ENCODE measurements at places on chromosomes 2 and 18.

DNA sequence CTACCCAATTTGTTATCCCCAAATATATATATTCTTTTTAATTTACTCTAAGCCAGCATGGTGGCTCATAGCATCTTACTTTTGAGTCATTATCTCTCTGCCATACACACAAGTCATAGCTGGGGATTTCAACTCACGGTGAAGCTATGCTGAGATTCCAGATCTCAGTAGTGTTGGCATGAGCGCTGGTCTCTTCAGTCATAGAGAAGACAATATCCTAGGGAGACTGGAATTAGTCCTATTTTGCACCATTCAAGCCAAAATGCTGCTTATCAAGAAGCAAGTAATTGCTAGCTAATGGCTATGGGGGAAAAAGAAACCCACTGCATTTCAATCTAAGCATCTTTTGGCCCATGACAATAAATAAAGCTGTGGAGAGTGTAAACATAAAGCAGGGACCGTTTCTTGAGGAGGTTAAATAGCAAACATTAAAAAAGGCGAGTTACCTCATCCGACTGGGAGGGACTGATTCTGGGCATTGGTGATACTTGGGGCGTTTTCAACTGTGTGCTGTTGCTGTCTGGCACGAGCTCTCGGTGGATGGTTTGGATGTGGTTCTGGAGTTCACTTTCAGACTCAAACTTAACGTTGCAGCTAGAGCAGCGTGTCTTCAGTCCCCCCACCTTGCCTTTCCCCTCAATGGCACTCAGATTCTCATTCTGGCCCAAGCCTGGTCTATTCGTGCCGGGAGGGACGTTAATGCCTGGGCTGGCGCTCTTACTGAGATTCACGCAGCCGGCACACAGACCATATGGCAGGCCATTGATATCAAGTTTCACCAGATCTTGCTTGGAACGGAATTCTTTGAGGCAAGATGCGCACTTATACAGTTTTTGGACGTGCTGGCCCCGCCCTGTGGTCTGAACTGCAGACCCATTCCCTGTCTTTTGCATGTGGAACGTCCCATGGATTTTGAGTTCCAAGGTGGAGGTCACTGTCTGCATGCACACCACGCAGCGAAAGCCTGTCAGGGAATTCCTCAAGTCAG is 127.8 kb downstream of the ZNF521 start:
- DNase-seq: no peak

DNA sequence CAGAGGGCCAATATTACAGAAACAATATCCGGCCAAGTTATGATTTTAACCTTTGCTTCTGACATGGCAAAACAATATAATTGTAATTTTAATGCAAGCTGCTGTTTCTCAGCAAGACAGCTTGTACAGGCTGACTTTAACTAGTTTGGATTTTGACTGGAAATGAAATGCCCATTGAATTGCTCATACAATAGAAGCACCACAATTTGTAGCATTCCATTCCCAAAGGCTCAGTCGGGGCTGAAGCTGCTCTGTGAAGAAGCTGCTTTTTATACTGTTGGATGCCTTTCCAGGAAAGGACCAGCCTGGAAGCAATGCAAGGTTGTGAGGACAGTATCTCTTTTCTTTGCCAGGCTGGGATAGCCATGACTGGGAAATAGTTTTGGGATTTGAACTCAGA is 677.0 kb upstream of the FANCL start:
- no peak for DNase-seq

- DNase-seq: no peak
Observed at GRCh38 chr2:102599486-102599885, 19.9 kb upstream of the SLC9A2 start.

DNA sequence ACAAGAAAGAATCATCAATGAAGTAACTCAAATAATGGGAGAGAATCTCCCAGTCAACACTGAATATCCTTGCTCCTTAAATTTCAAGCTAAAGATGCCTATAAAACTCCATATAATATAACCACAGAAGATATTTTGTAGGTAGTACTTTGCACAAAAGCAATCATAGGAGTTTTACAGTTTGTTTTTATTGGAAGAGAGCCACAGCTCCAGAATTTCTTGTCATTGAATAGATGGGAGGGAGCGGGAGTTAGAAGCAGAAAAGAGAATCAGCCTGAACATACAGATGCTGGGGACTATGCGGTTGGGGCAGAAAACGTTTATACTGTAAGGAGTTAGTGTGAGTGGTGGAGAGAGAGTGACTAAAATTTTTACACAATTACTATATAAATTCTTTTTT is 18.3 kb upstream of the SMAD4 start:
- DNase-seq: no peak

DNA sequence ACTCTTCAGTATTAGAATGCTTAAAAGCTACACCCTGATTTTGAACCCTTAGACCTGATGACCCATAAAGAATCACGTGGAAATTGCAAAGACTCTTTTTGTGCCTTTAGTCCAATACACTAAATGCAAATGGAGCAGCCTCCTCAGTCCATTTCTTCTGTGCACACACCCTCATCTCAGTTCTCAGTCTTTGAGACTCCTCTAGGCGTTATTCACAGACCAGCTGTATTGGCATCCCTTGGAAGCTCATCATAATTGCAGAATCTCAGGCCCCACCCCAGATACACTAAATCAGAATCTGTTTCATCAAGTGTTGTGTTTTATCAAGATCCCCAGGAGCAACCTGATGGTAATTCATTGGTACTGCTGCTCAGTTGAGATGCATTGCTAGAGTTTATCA is 335.0 kb upstream of the ATP5MC3 start:
- no peak for DNase-seq

- DNase-seq: no peak
Observed at GRCh38 chr2:69111076-69111475, 98.1 kb downstream of the ANTXR1 start.

GRCh38 chr2:75525434-75526310 is 35.1 kb downstream of the EVA1A start:
- DNase-seq: no peak

DNA sequence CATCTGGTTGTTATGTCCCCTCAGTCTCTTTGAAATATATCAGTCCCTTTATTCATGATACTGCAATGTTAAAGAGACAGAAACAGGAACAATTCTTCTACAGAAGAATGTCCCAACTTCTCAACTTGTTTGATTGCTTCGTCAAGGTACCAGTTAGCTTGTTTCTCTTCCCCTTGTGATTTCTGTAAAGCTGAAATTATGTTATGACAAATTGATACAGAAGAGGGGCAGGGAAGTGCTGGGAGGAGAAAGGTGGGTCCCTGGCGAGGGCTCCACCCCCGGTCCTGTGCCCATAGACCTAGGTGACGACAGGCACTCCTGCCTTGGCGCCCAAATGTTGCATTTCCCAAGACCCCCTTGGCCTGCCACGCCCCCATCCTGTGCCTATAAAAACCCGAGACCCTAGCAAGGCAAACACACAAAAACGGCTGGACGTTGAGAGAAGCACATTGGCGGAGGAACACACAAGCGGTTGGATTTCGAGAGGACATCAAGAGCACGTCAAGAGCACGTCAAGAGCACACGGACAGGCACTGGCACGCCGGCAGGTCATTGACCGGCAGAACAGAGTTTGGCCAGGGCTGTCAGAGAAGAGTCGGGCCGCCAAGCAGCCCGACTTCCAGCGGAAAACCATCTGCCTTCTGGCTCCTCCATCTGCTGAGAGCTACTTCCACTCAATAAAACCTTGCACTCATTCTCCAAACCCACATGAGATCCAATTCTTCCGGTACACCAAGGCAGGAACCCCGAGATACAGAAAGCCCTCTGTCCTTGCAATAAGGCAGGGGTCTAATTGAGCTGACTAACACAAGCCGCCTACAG is 11.5 kb upstream of the RTN4 start:
- no peak for DNase-seq

DNA sequence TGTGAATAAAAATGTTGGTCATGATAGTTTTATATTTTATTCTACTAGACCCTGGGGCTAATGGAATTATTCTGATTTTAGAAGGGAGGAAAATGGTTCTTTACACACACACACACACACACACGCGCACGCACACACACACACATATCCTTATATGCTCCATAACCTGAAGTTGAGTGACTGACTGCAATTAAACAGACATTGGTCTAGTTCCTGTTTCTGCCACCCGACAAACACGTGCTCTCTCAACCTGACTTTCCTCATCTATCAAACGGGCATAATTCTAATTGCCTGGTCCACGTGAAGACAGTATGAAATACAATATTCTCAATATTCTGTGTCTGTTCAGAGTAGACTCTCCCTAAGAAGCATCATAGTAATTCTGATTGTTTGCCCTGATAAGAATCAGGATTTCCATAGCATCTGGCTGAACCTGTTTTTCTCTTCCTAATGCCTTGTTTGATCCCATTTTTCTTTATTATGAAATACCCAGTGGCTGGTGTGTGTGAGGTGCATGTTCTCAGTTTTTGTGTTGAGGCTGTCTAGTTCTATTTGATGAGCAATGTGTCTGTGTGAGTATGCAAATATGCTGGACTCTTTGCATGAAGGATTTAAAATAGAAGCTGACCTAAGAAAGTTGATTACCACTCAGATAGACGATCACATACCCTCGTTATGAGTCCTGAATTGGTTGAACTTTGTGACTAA is 51.0 kb downstream of the SETBP1 start:
- DNase-seq: no peak

DNA sequence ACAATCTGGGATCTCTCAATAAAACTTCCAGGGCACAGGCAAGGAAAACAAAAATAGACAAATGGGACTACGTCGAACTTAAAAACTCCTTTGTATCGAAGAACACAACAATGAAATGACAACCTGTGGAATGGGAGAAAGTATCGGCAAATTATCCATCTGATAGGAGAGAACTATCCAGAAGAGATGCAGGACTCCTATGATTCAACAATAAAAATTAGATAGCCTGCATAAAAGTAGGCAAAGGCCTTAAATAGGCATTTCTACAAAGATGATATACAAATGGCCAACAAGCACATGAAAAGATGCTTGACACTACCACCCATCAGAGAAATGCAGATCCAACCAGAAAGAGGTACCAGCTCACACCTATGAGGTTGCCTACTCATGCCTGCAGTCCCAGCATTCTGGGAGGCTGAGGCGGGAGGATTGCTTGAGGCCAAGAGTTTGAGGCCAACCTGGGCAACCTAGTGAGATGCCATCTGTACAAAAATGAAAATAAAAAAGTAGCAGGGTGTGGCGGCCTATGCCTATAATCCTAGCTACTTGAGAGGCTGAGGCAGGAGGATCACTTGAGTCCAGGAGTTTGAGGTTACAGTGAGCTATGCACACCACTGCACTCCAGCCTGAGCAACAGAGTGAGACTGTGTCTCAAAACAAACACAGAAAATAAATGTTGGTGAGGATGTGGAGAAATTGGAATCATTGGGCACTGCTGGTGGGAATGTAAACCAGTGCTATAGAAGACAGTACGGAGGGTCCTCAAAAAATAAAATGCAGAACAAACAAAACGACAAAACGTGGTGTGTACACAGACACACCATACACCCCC is 21.6 kb downstream of the TWIST2 start:
- DNase-seq: no peak

GRCh38 chr2:29075894-29076705 is 1.8 kb upstream of the PCARE start:
- no peak for DNase-seq

DNA sequence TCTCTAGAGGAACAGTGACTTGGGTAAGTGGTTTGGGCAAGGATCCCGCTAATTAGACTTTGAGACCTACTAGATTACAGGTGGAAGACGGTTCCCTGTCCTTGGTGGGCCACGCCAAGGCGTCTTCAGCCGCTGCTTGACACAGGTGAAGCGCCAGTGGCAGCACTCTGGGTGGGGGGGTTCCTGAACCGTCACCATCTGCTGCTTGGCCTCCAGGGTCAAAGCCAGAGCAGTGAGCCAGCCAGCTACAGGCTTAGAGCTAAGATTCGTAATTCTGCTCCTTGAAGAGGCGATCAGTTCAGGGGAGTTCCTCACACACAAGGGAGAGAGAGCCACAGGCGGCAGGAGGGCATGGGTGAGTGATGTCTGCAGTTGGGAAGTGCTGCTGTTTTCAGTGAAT is 39.4 kb upstream of the RBM44 start:
- no peak for DNase-seq

- no peak for DNase-seq
Observed at GRCh38 chr18:70333316-70333715, 44.5 kb downstream of the SOCS6 start.

DNA sequence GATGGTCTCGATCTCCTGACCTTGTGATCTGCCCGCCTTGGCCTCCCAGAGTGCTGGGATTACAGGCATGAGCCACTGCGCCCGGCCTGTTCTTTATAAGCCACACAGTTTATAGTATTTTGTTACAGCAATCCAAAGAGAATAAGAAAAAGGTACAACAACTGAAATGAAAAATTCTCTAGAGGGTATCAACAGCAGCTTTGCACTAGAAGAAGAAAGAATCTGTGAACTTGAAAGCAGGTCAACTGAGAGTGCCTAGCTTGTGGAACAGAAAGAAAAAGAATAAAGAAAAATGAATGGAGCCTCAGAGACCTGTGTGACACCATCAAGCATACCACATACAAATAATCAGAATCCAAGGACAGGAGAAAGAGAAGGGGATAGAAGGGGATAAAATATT is 66.8 kb upstream of the CTLA4 start:
- no peak for DNase-seq

DNA sequence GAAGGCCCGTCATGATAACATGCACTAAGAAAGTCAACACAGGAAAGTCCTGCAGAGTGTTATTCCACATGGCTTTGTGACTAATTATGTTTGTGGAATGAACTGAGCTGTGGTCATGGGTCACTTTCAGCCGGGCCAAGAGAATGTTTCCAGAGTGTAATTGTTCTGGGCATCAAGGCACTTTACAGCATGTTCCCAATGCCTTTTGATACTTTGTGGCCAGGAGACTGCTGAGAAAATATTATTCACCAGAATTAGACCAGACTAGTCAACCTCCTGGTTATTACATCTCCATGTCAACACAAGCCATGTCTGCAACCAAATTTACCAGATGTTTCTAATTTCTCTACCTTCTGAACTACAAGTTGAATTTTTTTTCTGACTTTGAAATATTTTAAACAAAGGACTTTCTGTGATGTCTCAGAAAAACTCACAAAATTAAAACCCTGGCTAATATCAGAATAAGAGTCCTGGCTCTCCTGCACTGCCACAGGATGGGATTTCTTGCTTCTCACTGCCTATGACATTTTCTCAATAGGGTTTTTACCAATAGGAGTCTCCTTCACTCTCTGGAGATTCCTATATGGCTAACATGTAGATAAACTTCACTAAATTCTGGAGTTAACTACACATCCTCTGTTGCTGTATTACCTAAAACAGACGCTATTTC is 90.6 kb upstream of the WDR75 start:
- no peak for DNase-seq

DNA sequence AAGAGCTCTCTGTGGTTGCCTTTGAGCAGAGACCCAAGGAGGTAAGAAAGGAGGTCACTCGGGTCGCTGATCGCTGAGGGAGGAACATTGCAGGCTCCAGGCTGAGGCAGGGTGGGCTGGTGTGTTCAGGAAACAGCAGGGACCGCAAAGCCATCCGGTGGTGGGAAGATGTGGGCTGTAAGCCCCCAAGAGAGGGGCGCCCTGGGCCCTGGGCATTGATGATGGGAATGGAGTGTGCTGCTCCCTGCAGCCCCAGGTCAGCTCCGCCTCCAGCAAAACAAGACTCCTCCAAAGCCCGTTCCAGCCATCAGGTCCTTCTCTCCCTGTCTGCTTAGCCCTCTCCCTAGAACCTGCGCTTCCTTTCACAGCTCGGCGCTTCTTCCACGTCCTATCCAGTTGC is 229.7 kb downstream of the KLHL29 start:
- no peak for DNase-seq

- DNase-seq: no peak
Observed at GRCh38 chr2:56230156-56230555, 46.4 kb downstream of the CCDC85A start.

GRCh38 chr2:167353605-167354280 is 465.5 kb downstream of the XIRP2 start:
- no peak for DNase-seq
